ENCODE measurements at places on chromosomes 13 and 19.

DNA sequence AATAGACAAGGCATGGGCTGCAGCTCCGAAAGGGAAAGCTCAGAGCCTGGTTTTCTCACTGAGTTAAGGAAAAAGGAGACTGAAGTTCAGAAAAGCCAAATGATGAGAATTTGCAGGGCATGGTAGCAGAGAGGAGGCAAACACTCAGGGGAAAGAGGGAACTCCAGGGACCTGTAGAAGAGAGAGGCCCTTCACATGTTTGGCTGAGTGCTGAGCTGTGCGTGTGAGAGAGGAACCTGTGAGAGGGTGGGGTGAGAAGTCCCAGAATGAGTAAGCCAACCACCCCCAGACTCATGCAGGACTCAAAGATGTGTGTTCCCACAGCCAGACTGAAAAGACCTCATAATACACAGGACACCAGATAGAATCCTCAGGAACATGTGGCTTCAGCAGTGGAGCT is 2.8 kb upstream of the CRYL1 start:
- DNase-seq = no peak

- no peak for DNase-seq
Observed at GRCh38 chr13:99129050-99129449, 71.6 kb upstream of the UBAC2 start.

DNA sequence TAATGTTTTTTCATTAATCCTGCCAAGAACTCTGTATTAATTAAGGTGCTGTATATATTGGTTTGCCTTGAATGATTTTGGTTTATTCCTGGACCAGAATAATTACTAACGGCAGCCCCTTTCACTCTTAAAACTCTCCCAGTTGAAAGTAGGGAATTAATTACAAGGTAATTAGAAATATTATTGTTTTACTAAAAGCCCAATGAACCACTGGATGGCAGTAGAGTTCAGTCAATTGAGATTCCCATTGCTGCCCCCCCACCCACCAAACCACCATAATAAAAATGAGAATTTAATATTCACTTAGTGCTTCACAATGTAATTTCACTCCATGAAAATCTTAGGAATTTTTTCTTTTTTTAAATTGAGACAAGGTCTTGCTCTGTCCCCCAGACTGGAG is 13.7 kb downstream of the WBP4 start:
- peak; percentile 56 for DNase-seq

GRCh38 chr19:52923778-52924593 is 758 bp upstream of the ZNF888 start:
- peak; percentile 48 for DNase-seq

DNA sequence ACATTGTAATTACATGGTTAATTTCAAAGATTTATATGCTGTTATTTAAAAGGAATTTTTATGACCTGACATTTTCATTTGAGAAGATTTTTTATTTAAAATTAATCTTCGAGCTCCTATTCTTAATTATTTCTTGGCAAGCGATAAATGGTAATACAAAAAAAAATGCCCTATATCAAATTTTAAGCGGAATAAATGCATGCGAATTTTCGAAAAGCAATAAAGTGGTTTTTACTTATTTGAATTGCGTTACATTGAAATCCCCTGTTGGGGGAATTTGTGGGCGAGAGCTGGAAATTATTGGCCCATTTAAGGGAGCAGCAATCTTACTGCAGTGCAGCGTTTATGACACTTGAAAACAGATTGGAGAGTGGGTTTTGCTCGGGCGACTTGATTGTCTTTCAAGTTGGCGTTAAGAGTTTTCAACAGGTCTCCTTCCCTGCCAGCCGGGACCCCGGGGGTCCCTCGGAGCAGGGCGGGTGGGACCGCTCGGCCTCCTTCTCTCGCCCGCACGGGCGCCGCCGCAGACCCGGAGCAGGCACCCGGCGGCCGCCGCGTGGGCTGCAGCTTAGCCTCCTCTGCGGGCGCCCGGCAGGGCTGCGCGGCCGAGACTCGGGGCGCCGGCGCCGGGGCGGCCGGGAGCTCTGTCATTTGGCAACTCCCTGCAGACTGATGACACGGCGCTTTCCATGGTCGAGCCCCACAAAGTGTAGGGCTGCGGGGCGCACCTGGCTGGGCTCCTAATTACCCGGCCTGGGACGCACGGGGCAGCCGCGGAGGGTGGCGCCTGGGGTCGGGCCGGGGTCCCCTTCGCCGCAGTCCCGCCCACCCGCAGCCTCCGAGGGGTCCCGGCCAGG is 255.1 kb upstream of the SOX21 start:
- DNase-seq = no peak

DNA sequence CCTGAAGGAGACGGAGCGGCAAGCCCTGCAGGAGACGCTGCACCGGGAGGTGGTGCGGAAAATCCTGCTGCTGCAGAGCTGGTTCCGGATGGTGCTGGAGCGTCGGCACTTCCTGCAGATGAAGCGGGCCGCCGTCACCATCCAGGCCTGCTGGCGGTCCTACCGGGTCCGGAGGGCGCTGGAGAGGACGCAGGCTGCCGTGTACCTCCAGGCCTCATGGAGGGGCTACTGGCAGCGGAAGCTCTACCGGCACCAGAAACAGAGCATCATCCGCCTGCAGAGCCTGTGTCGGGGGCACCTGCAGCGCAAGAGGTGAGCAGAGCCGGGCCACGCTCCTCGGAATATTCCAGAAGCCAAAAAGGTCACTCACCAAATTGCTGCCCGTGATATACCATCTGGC is 22.4 kb upstream of the USE1 start:
- DNase-seq = no peak

- no peak for DNase-seq
Observed at GRCh38 chr19:2207008-2207407, 29.1 kb downstream of the PLEKHJ1 start.

DNA sequence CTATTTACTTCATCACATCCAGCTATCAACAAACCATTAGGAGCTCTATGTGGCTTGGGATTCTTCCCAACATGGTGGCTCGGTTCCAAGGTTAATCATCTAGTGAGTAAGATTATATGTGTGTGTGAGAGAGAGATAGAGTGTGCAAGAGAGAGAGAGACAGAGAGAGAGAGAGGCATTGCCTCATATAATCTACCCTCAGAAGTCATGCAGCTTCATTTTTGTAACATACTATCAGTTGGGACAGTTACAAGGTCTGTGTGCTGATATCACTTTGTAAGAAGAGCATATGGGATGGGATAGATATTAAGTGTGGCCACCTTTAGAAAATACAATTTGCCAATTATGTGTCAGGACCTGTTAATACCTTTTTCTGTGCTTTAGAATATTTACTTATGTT is 104.1 kb downstream of the NDFIP2 start:
- peak; percentile 38 for DNase-seq

DNA sequence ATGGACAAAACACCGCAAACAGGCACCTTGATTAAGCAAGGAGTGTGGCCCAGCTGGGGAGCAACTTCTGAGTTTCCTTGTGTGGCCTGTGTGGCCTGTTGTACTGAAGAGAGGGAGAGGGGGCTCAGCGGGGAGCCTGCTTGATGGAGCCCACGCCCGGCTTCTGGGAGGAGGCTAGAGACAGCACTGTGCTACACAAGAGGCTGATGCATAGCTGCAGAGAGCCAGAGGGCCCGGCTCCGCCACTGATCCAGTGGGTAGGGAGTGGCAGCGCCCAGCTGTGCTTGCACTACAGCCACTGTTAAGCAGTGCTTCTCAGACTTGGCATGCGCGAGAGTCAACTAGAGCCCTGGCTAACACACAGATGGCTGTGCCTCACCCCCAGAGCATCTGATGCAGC is 19.0 kb downstream of the LYL1 start:
- no peak for DNase-seq

- no peak for DNase-seq
Observed at GRCh38 chr19:21094347-21095025, 12.5 kb downstream of the ZNF714 start.
